GM03348 (cell line): ENCODE measurements at places on chromosomes 2 and 18.

DNA sequence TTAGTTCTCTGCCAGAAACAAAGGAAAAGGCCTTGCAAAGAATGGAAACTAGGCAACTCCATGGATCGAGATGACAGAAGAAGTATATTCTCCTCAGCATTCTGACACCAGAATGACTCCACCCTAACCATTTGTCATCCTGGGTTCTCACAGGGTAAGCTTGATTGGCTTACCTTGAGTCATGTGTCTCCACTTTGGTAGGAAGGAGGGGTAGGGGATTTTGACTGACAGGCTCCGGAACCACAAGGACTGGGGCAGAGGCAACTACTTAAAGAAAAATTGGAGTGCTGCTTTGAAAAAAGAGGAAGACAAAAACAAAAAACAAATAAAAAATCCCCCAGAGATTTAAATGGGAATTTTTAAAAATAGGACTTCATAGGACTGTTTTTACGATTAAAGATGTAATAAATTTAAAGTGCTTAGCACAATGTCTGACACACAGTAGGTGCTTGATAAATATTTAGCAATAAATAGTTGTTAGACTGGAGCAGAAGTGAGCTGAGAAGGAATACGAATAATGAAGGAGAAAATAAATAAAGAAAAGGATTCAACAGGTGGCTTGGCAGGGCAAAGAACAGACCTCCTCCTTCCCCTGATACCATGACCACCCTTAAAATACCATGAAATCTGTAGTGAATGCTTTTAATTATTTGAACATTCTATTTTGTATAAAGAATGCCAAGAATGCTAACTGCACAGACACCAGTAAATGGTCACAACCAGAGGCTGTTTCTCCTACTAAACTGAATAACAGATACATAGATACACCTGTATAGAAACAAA, 230.2 kb downstream of the CDCA7 start:
- DNase-seq: no peak

DNA sequence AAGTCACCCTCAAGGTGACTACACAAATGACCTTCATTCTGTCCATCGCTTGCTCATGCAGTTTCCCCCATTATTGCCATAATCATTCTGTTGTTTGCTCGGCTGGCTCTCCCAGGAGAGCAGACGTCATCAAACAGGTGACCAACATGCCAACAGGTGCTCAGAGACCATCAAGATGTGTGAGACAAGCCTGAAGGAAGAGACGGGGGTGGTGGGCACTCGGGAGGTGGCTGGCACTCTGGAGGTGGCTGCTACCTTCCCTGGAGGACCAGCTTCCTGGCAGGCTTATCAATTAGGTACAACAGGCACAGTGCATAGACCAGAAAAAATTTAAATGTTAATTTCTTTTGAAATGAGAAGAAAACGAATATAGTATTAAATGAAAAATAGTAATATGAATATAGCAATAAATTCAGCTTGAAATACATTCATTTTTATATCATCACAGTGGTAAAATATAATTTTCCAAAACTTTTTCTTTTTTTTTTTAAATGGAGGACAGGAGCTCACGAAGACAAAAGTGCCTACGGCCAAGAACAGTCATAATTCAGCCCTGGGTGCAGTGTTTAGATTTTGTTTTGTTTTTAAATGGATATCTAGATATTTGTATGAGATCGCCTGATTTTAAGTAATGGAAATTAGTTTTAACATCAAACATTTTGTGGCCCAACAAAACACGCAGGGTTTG, 16.9 kb upstream of the HAAO start:
- no peak for DNase-seq

DNA sequence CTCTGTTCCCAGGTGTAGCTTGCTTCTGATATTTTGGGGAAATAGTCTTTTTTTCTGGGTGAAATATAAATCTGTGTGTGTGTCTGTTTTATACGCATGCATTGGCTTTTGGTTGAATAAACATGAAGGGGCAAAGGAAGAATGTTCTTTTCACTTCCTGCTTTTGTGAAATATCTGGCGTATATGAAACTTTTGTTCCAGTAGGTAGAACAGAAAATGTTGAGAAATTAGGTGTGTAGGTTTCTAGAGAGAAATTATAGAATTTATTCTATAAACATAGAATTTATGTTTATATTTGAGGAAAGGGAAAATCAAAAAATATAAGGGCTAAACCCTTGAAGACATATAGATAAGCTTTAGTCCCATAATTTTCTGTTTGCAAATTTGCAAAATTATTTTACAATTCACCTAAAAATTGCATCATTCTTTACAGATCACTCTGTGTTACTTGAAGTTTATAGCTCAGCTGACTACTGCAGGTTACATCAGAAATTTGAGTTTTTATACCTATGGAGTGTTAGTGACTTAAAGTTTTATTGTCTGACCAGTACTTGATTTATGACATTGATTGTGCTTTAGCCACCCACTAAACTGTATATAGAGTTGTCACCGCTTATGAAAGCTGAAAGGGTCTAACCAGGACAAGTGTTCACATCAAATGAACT, 116.1 kb downstream of the FAM117B start:
- no peak for DNase-seq

DNA sequence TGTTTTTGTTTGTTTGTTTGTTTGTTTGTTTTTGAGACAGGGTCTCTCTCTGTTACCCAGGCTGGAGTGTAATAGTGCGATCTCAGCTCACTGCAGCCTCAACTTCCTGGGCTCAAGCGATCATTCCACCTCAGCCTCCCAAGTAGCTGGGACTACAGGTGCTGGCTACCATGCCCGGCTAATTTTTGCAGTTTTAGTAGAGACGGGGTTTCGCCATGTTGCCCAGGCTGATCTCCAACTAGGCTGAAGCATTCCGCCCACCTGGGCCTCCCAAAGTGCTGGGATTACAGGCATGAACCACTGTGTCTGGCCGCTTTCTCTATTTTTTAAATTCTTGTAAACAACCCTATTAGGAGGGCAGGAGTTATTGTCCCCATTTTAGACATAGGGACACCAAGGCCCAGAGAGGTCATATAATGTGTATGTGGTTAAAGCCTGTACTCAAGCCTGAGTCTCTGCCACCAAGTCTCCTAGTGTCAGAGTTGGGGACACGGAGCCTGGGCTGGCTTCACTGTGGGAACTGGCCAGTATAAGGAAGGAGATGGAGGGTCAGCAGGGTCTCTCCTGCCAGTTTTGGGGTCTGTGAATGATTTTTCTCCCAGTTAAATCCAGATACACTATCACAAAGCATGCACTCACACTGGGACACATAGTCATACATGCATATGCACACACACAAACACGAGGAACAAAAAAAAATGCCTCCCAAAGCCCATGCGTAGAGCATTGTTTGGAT, 27.5 kb upstream of the MCFD2 start:
- DNase-seq: no peak

DNA sequence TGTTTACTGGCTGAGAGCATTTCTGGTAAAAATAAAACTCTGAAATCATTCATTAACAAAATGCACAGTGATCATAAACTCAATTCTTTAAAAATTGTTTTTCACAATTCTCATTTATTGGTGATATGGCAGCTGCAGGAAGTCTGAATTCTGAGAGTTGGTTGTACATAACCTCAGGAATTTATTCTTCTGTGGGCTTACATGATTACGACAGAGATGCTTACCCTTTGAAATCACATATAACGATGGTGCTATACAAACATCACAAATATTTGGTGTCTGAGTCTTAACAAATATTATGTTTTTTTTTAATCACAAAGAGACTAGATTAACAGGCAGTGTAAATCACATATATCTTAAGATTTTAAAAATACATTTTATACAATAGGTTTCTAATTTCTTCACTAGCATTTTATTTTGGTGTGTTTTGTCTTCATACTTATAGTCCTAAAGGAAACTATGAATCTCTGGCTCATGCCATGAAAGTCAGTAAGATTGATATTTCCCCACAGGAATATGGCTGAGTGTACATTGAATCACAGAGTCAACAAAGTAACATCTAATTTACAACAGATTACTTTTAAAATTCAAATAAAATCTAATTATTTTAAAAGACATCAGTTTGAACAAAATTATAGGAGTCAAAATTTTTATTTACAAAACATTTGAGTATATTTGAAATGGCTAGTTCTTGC, 318.8 kb upstream of the THUMPD2 start:
- peak; percentile 28 for DNase-seq

DNA sequence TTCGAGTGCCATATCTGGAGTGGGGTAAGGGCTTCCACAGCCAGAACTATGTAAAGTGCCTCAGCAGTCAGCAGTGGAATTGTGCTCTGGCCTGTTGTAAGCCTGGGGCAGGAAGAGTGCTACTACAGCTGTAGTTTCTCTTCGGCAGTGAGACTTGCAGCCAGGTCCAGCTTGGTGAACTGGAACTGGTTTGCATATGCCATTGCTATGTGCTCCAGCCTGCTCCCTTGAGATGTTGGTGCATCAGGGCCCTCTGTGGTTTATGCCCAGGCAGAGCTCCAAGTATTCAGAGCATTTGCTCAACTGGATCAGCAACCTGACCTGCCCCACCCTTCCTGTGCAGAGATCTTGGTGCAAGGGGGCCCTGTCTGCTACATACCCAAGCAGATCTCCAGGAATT, 47.8 kb downstream of the ZNF804A start:
- DNase-seq: no peak

DNA sequence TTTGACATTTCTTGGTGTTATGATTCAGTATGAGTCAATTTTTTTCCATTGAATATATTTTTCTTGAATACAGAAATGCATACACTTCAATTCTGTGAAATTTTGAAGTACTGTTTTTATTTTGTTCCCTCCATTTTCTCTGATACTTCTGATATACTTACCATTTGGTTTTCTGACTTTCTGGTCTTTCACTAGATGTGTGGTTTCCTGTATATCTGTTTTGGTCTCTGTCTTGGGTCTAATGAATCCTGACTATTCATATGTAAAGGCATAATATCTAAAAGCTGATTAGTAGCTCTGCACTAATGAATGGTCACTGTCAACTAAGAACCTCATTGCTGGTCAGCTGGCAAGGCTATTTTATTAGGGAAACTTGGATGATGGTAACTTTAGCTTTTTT, 345.6 kb downstream of the GRB14 start:
- no peak for DNase-seq

DNA sequence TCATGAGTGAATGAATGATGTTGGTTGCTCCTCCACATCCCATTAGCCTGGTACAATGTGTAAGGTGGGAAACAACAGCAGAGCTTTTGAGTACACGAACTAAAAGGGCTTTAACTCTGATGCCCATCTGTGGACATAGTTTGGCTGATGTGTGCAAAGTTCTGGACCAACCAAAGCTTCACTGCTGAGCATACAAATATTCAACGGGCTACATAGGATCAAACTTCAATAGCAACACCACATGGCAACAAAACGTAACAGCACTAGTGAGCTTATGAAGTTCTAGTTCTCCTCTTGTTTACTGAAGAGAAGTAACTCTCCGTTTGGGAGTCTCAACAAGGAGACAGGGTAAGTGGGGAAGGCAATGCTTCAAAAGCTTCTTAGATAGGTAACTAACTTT, 20.4 kb downstream of the STAM2 start:
- no peak for DNase-seq

DNA sequence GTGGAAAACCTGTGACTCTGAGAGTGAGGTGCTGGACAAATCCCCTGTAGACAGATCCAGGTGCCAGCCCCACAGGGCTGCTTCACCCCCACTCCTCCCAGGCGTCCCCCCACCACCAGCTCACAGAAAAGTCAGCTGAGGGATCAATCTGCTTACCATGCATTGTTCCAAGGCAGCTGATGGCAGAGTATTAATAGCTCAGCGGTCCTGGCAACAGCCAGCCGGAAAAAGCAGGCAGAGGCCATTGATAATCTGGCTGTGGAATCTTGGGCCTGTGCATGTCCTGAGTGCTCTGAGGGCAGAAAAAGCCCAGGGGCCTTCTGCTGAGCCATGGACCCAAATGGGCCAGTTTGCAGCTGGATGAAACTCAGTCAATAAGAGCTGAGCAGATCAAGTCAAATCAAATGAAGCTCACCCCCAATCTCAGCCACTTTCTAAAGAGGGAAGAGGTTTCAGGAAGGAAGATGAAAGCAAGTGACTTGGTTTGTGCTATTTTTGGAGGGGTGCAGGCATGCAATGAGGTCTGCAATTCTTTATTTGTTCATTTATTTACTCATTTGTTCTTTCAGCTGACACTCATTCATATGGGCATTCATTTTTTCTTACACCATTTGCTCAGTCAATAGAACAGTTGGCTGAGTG, 63.4 kb downstream of the GYPC start:
- no peak for DNase-seq
